ENCODE measurements at places on chromosomes 1 and 21.
A peak's percentile ranks its signal among the peaks of the same experiment; 100 is the strongest.

DNA sequence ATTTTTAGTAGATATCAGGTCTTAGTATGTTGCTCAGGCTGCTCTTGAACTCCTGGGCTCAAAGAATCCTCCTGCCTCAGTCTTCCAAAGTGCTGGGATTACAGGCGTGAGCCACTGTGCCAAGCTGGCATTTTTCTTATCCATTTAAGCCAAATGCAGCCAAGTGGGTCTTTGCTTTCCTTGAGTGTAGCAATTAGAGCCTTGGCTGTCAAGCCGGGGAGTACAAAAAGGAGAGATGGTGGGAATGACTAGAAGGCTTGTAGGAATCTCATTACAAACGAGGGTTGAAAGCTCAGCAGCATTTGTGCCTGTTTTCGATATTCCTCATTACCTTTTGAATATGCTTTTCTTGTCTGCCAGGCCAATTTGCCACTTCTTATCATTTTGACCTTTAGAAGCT is 140.9 kb downstream of the DISC1 start:
- no peak for DNase-seq

GRCh38 chr1:118486199-118486598 is 301.2 kb upstream of the SPAG17 start:
- no peak for DNase-seq

- no peak for DNase-seq
These were observed 247.2 kb downstream of the DUSP10 start for GRCh38 chr1:221494670-221495069.

DNA sequence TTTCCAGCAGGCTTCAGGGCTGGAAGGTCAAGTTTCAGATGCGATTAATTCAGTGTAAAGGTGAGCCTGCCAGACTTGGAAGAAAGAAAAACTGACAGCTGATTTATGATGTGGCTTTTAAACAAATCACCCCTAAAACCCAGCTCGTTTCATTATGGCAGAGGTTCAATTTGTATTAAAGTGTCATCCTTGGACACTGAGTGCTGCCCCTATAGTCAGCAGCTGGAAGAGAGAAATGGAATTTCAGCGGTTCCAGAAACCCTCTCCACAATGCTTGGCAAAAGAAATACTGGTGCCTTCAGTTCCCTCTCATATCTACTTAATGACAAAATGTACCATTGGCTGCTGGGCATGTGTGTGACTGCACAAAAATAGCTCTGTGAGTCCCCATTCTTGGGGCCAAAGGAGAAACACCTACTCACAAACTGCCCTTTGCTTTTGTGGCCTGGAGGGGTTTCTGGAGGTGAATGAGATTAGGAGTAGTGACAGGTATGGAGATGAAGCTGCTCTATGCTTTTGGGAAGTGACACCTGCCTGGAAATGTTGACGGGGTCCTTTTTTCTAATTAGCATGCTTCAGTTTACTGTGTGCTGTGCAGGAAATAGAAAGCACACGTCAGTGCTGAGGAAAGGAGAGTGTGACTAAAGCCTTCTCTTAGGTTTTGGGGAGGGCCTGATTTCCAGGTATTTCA is 95.1 kb upstream of the TSPAN2 start:
- DNase-seq = no peak

DNA sequence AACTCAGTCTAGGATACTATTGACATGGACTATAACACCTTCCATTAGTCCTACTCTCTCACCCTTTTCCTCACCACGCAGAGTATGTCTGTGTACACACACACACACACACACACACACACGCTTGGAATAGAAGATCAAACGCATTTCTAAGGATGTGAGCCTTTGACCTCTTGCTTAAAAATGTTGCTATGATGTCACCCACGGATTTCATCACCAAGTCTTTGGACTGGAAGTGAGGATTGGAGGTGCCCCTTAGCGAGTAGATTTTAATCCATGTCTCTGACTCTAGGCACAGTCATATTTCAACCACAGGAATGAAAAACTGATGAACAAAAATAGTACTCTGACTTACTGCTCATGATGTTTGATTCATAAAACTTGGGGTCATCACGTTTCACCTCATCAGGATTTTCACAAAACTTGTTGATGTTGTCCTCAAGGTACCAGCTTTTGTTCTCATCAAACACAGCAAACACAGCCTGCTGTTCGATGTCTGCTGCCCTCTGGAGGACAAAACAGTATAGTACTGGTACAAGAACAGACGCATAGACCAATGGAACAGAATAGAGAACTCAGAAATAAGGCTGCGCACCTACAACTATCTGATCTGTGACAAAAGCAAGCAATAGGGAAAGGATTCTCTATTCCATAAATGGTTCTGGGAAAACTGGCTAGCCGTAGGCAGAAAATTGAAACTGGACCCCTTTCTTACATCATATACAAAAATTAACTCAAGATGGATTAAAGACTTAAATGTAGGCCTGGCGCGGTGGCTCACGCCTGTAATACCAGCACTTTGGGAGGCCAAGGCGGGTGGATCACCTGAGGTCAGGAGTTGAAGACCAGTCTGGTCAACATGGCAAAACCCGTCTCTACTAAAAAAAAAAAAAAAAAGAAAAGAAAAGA is 39.9 kb downstream of the F5 start:
- peak; percentile 41 for DNase-seq

GRCh38 chr1:87979079-87979478 is 650.4 kb downstream of the LMO4 start:
- peak; percentile 22 for DNase-seq

GRCh38 chr1:218743861-218744505 is 398.8 kb downstream of the TGFB2 start:
- no peak for DNase-seq
